ENCODE measurements at places on chromosomes 7 and 10.

DNA sequence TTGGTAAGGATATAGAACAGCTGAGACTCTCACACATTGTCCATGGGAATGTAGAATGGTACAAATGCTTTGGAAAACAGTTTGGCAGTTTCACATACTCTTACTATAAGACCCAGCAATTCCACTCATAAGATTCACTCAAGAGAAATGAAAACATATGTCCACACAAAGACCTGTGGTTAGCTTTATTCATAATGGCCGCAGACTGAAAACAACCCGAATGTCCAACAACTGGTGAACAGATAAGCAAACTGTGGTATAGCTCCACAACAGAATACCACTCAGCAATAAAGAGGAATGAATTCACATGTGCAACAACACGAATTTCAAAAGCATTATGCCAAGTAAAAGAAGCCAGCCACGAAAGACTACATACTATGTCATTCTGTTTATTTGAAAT, 33.5 kb upstream of the CUL1 start:
- DNase-seq: no peak

DNA sequence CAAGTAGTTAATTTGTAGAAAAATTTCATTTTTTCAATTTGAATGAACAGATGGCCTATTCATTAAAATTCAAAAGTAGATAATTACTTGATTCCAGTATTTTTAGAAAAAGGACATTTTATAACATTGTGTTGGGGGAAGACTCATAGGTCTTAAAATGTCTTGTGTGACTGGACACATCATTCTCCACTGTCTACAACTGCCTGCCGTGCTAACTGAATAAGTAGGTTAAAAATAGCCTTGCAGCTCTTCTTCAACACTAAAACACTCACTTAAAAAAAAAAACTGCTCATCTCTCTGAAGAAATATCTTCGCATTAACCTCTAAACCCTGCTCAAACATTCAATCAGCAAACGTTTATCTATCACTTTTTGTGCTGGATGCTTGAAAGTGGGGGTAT, 253.8 kb downstream of the CSTF2T start:
- no peak for DNase-seq

- DNase-seq: no peak
Observed at GRCh38 chr10:57972783-57973182, 294.9 kb downstream of the IPMK start.

GRCh38 chr10:88617772-88618300, 31.3 kb downstream of the LIPJ start:
- no peak for DNase-seq

- no peak for DNase-seq
Observed at GRCh38 chr10:27413387-27413786, 90.7 kb upstream of the RAB18 start.

GRCh38 chr10:42896735-42897134, 114.1 kb downstream of the BMS1 start:
- no peak for DNase-seq

DNA sequence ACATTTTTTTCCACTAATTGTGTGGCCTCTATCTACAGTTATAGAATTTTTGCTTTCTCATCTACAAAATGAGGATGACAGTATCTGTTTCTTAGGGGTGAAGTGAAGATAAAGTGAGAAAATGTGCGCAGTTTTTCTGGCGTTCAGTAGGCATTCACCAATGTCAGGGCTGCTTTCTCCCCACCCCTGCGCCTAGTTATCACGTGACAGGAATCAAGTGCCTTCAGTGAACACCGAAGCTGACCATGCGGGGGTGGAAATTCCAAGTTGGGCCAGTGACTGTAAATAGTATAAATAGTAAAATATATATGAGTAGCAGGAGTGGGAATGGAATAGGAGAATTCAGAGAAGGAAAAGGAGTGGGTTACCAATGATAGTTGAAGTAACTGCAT, 77.4 kb downstream of the TAF3 start:
- DNase-seq: no peak

- DNase-seq: no peak
Observed at GRCh38 chr7:22550514-22551030, 50.6 kb upstream of the STEAP1B start.

DNA sequence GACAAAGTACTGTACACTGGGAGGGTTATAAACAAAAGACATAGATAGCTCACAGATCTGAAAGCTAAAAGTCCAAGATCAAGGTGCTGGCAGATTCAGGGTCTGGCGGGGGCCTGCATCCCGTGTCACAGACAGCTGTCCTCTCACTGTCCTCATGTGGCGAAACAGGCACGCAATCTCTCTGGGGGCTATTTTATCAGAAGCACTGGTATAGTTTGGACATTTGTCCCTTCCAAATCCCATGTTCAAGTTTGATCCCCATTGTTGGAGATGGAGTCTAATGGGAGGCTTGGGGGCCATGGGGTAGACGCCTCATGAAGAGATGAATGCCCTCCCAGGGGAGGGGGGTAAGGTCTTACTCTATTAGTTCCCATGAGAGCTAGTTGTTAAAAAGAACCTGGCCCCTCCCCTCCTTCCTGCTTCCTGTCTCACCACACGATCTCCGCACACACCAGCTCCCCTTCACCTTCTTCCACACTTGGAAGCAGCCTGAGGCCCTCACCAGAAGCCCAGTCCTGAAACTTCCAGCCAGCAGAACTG, 72.5 kb upstream of the UCN3 start:
- no peak for DNase-seq

DNA sequence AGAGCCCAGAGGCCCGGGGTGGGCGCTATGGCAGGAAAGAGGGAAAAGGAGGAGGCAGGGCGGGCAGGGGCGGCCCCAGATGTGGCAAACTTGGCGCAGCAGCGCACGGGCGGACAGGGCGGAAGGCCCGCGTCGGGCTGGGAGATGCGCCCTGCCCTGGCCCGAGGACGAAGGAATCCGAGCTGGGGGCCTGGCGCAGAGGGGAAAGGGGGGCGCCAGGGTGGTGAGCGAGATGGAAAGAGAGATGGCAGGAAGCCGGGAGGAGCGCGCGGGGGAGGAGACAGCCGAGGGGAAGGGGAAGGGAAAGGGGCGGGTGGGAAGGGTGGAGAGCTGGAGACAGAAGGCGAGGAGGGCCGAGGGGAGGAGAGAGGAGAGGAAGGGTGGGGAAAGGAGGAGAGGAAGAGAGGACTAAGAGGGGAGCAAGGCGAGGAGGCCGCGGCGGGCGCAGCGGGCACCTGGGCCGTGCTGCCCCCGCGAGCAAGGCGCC, at the start of gene MARVELD1:
TSS of gene MARVELD1 (plus strand) at position 392 of the 487 bp plus-strand sequence. CDS start 147 bp downstream, outside the sequence.
- no peak for DNase-seq

- no peak for DNase-seq
Observed at GRCh38 chr10:26626066-26626465, 71.4 kb upstream of the PDSS1 start.

DNA sequence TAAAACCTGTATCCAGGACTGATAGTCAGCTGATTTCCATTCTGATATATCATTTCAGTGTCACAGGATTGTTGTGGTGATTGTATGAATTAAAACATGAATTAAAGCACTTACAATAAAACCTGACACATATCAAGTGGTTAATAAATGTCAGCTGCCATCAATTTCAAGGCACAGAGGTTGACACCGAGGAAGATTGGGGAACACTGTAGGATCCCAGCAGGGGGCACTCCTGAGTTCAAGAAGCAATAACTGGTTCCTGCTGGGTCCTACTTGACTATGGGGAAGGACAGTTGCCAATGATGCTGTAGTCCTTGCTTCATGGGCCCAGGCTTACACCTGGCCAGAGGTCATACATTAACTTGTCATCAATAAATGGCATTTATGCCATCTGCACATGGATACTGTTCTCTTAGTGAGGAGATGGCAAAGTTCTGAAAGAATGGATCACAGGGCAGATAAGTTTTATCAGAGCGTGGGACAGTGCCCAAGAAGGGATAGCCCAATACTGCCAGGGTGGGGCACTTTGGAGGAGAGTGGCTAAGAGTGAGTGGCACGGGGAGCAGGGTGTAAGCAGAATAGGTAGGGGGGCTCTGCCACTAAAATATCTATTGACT, 24.1 kb downstream of the FZD1 start:
- peak; percentile 16 for DNase-seq

GRCh38 chr7:10181996-10182395, 791.7 kb upstream of the PHF14 start:
- no peak for DNase-seq

- no peak for DNase-seq
Observed at GRCh38 chr7:83749495-83749894, 100.6 kb upstream of the SEMA3E start.

DNA sequence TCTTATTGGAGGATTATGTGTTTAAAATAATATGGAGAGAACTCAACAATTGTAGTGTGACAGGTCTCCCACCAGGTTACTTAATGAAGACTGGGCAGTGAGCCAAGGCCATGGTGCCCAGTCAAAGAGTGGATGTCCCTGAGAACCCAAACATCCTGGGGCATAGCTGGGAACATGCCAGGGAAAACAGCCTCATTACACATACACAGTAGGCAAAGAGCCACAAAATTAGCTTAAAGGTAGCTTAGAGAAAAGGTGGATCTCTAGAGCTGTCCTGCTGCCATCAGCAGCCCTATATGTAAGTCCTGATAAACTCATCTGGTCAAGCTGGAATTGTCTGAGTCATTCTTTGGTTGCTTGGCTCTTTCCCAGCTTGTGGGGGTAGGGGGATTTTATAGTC, 287.8 kb downstream of the PHF14 start:
- peak; percentile 6 for DNase-seq

DNA sequence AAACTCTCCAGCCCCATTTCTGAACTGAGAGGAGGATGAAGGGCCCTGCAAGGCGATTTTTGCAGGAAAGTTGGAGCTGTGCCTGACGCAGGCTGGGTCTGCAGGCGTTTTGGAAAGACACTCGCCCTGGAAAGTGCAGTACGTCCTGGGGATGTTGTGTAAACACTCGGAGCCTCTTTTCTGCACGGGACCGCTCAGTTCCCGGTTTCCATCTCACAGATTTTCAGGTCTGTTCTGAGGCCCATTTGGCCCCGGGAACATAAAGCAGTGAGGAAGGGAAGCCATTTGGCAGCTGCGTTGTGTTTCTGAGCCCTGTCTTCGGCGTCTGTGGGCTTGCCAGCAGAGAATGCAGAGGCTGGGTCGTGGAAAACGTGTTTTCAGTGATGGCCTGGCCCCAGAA, 655.0 kb upstream of the MGMT start:
- no peak for DNase-seq

Data from HepG2 (cell line).